ENCODE measurements at places on chromosomes 1 and 21.
A peak's percentile ranks its signal among the peaks of the same experiment; 100 is the strongest.

DNA sequence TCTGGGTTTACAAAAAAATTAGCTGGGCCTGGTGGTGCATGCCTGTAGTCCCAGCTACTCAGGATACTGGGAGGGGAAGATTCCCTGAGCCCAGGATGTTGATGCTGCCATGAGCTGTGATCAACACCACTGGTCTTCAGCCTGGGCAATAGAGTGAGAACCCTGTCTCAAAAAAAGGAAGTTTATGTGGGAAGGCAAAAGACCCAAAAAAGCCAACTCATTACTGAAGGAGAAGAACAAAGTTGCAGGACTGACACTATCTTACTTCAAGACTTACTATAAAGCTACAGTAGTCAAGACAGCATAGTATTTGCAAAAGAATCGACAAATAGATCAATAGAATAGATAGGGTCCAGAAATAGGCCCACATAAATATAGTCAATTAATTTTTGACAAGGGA lies 9.2 kb upstream of the PTGS2 start:
- no peak for DNase-seq

- DNase-seq: no peak
Observed at GRCh38 chr21:27645285-27645684, 678.4 kb upstream of the ADAMTS5 start.

DNA sequence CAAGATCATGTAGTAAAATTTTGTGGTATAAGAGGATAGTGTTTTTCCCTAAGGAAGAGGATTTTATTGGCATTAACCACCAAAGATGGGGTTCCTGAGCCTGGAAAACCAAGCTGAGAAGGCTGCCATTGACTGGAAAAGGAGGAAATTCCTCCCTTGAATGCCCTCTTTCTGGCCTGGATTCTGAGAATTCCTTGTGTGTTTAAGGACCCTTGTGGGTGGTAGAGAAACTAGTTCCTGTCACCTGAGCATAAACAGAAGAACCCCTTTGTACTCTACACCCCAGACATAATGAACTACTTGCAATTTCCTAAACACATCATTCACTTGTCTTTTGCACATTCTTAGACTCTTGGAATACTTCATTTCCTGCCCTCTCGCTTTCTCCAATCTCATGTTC lies 33.1 kb upstream of the CEP350 start:
- no peak for DNase-seq

- no peak for DNase-seq
Observed at GRCh38 chr1:57344265-57344664, 79.6 kb downstream of the DAB1 start.

GRCh38 chr1:178004926-178005391 lies 35.1 kb upstream of the SEC16B start:
- no peak for DNase-seq

DNA sequence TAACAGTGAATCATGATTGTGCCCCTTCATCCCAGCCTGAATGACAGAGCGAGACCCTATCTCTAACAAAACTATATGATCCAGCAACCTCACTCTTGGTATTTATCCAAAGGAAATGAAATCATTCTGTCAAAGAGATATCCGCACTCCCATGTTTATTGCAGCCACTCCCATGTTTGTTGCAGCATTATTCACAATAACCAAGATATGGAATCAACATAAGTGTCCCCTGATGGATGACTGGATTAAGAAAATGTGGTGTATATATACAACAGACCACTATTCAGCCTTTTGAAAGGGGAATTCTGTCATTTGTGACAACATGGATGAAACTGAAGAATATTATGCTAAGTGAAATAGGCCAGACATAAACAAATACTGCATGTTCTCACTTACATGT lies 44.4 kb downstream of the TRMT1L start:
- no peak for DNase-seq

DNA sequence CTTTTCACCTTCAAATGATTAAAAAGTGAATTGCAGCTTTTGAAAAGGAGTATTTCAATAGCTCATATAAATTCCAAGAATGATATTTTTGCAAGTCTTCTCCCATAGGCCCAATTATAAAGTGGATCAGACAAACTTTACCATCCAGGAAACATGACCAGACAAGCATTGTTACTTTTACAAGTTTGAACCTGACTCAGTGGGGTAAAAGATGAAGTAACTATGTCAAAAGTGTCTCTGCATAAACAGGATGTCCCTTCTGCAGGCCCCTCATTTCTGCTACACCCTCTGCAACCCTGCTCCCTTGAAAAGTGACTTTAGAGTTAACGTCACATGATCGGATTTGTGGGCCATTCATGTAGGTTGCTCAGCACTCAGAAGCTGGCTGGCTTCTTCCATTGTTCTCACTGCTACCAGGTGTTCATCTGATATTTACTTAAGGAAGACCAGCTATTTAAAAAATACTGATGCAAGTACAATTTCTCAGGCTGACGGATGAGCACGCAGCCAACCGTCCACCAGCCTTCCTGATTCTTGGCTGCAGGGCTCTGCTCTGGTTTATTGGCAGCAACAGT lies 32.3 kb downstream of the URB1 start:
- DNase-seq: peak; percentile 8

GRCh38 chr1:86887479-86888162 lies 26.3 kb downstream of the SELENOF start:
- no peak for DNase-seq

GRCh38 chr1:115753830-115754229 lies 14.7 kb downstream of the CASQ2 start:
- DNase-seq: no peak

GRCh38 chr1:27552911-27553420 lies 51.0 kb downstream of the AHDC1 start:
- DNase-seq: no peak

DNA sequence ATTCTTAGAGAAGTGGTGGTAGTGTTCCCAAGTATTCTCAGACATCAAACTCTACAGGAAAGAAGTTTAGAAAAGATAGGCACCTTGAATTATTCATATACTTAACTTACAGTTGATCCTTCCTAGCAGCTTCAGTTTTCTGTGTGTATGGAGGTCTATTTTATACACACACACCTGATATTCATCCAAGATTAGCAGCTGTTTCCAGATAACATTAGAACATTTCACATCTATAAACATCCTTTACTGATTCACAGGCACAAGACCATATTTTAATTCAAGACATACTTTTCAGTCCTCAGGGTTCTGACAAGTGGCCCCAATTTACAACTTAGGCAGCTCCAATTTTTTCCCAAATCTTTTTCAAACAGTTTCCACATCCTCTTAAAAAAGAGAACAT lies 287.8 kb upstream of the USP25 start:
- no peak for DNase-seq

DNA sequence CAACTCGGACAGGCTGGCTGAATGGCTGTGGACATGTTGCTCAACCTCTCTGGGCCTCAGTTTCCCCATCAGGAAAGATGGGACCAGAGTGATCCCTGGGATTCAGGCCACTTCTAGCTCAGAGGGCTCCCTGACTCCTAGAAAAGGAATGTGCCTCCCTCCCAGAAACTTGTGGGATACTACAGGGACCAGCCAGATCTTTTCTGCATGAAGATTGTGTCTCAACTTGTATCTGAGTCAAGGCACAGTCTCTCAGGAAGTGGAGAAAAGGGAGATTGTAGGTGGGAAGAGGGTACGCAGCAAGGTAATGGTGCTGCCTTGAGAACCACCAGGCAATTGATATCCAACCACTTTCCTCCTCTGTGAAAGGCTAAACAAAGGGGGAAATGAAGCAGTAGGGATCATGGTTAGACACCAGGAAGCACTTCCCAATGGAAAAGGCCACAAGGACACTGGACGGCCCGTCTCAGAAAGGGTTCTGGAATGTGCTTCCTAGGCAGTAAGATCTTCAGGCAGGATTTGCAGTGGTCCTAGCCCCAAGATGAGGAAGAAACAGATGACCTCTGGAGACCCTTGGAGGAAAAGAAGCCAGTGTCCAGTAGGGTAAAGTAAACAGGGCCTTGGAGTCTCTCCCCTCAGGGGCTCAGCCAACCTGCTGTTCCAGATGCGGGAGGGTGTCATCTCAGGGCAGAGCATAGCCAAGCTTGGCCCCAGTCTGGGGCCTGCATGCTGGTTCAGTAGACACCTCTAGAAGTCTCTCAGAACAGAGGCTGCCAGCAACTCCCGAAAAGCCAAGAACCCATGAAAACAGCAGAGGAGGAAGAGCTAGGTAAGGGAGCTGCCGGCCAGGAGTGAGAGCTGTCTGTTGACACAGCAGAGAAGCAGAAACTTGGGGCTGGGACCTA lies 16.8 kb downstream of the IFFO2 start:
- DNase-seq: no peak

GRCh38 chr1:223355699-223356098 lies 8.3 kb downstream of the SUSD4 start:
- no peak for DNase-seq

DNA sequence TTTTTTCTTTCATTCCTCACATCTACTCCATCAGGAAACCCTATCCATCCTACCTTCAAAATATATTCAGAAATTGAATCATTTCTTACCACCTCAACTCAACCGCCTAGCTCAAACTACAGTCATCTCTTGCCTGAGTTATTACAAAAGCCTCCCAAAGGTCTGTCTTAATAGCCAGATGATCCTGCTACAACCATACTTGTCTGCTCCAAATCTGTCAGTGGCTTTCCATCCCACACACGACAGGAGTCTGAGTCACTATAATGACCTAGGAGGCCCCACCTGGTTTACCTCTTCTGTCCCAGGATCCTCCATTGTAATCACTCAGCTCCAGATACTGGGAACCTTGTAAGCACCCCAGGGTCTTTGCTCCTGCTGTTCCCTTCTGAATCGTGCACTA lies 37.1 kb upstream of the IL12RB2 start:
- no peak for DNase-seq

GRCh38 chr1:26787706-26788514 lies at the start of gene PIGV:
PIGV (plus strand) TSS chr1:26787950; CDS start chr1:26790816, 2,866 bp downstream.
- DNase-seq: peak; percentile 84

DNA sequence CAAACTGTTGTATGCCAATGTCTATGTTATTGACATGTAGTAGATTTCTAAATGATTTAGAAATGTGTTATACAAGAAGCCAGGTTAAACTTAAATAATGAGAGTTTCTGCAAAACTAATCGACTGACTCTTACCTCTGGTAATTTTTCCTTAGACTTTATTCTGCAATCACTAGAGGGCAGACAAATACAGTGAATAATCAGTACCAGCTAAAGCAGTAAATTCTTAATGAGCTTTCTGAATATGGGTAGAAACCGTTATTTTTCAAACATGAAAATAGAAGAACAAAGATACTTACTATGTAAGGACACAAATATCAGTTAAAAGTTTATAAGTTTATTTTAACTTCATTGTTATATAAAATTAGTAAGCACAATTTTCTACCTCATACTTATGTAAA lies 97.9 kb upstream of the RGS1 start:
- DNase-seq: peak; percentile 41

GRCh38 chr1:121519042-121519755 lies 334.4 kb downstream of the SRGAP2C start:
- peak; percentile 49 for DNase-seq

DNA sequence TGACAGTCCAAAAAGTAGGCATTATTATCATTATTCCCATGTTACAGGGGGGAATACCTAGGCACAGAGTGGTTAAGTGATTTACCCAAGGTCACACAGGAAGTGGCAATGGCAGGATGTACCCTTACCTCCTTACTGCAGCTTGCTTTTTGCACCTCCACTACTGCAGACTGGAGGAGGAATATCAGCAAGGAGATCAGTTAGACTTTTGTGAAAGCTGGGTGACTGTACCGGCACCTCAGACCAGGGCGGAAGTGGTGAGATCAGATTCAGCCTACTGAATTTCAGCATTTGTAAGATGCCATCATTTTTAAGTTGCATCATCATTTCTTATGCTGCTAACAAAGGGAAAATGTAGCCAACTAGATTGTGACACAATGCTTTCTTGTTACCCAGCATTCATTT lies 4.5 kb downstream of the ADARB1 start:
- no peak for DNase-seq

GRCh38 chr1:200409203-200409760 lies 554 bp downstream of the ZNF281 start:
- peak; percentile 18 for DNase-seq

- no peak for DNase-seq
Observed at GRCh38 chr1:53546409-53547155, 87.4 kb downstream of the DMRTB1 start.

GRCh38 chr1:93692983-93693591 lies 11.4 kb upstream of the BCAR3 start:
- no peak for DNase-seq

Data from COR-L47 (cell line).